NCI-H2029 (cell line): ENCODE measurements at places on chromosomes 3 and 15.

DNA sequence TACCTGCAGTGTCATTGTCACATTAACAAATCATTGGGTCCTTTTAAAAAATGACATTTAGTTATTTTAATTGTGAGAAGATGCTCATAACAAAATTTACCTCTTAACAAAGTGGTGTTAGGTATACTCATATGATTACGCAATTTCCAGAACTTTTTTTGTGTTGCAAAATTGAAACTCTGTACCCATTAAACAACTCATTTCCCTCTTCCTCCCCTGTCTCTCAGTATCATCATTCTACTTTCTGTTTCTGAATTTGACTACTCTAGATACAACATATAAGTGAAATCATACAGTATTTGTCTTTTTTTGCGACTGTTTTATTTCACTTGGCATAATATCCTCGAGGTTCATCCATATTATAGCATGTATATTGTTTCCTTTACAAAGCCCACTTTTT lies 58.7 kb upstream of the CHST2 start:
- no peak for DNase-seq

GRCh38 chr3:50333744-50334328 lies 5.8 kb upstream of the TUSC2 start:
- no peak for DNase-seq

- DNase-seq, result no peak
These were observed 11.7 kb downstream of the TF start for GRCh38 chr3:133757701-133758567.

- no peak for DNase-seq
These were observed 79.4 kb downstream of the RETNLB start for GRCh38 chr3:108677811-108678210.

- DNase-seq, result no peak
These were observed 326.8 kb downstream of the TUSC7 start for GRCh38 chr3:117036259-117036799.

GRCh38 chr3:118472586-118472985 lies 562.1 kb downstream of the IGSF11 start:
- no peak for DNase-seq

- peak; percentile 27 for DNase-seq
These were observed 45.8 kb upstream of the FSIP1 start for GRCh38 chr15:39828374-39828931.

DNA sequence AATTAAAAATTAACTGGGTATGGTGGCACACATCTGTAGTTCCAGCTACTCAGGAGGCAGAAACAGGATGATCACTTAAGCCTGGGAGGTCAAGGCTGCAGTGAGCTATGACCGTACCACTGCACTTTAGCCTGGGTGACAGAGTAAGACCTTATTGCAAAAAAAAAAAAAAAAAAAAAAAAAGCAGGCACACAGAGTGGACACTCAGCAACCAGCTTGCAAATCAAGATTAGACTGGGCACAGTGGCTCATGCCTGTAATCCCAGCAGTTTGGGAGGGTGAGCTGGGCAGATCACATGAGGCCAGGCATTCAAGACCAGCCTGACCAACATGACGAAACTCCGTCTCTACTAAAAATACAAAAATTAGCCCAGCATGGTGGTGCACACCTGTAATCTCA lies 5.4 kb downstream of the CLN6 start:
- DNase-seq, result no peak

DNA sequence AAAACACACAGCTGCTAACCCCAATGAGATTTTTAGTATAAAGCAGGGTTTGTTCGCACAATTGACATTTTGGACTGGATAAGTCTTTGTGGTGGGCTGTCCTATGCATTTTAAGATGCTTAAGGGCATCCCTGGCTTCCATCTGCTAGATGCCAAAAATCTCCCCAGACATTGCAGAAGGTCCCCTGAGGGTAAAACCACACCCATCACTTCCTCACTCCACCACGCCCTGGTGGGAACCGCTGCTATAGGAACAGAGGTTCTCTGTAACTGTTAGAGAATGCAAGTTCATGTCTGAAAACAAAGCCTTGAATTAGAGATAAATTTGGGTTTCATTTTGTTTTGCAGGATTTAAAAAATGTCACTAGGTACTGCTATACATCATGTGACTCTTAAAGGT lies 67.7 kb downstream of the ARHGEF26 start:
- DNase-seq, result no peak

- no peak for DNase-seq
These were observed 186.3 kb downstream of the MCTP2 start for GRCh38 chr15:94417501-94418293.

DNA sequence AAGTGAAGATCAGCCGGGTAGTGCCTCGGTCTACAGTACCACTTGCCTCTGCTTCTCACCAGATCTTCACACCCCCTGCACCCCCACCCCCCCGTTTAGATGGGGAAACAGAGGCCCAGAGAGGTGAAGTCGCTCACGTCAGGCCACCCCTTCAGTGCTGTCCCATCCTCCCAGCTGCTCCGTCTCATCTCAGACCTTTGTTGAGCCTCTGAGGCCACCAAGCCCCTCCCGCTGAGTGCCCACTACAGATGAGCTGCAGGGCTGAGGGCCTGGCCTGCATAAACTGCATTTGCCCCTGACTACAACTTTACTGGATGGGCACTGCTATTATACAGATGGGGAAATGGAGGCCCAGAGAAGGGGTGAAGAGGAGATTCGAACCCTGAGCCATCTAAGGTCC lies 35.8 kb downstream of the ADAMTS7 start:
- DNase-seq, result no peak

GRCh38 chr15:53811530-53811929 lies 52.1 kb upstream of the WDR72 start:
- no peak for DNase-seq

- DNase-seq, result no peak
These were observed 18.1 kb upstream of the SMCO1 start for GRCh38 chr3:196533260-196533681.

DNA sequence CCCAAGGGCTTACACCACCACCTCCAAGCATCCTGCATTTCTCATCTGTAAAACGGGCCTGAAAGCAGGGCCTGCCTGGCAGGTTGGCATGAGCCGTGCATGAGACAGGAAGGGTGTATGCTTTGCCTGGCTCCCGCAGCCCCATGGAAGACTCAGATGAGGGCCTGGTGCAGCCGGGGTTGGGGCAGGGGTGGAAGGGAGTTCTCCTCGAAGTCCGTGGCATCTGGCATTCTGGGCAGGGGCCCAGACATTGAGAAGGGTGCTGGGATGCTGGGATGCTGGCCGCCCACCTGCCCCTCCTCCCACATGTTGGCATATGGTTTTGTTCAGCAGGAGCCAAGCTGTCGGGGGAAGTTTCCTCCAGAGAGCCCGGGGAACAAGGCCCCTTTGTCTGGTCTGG lies 13.0 kb upstream of the FBLN2 start:
- no peak for DNase-seq

DNA sequence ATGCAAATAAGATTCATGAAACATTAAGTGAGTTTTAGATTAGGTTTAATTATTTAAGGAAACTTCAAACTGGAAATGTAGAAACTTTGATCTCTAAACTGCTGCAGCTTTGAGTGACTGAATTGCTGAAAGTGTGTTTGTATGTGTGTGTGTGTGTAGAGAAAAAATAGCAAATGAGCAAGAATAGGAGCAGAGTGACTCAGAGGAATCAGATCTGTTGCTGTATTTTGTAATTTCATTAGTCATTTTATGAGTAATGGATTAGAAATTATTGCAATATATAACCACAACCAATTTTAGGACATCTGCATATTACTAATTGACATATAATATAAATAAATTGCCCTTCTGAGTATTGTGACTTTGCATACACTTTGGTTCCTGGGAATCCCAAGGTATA lies 52.8 kb upstream of the SLC9A9 start:
- DNase-seq, result no peak

GRCh38 chr3:48996640-48997039 lies 6.6 kb downstream of the P4HTM start:
- no peak for DNase-seq

DNA sequence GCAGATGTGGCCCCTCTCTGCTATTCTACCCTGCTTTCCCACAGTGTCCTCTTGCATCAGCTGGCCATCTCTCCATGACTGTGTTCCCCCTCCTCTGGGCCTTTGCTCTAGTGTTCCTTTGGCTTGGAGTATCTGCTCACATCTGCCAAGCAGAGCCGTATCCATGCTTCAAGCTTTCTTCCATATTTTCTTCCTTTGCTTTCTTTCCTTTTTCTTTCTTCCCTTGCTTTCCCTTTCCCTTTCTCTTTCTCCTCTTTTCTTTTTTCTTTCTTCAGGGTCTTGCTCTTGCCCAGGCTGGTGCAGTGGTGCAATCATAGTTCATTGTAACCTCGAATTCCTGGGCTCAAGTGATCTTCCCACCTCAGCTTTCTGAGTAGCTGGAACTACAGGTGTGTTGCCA lies 12.6 kb downstream of the KLHL18 start:
- no peak for DNase-seq
